ENCODE measurements at places on chromosomes 1 and 21. TPM values are rescaled to one million over a fixed set of nuclear protein-coding genes. Genes with fewer than 3 reads are reported as not detected.

ATAD3C gene
- total RNA-seq = 0.40 TPM

AADACL3 gene
- total RNA-seq = not detected

TCEANC2 gene
- 3.7 TPM for total RNA-seq

HSD3B2 gene
- not detected for total RNA-seq

SPATA45 gene
- not detected for total RNA-seq

FCRL4 gene
- total RNA-seq = not detected

PGBD5 gene
- 0.20 TPM for total RNA-seq

TDRD5 gene
- not detected for total RNA-seq

HSPA6 gene
- total RNA-seq = 4.5 TPM

AMY1C gene
- total RNA-seq = not detected
